T47D (cell line): ENCODE measurements at places on chromosomes 7 and 10.

DNA sequence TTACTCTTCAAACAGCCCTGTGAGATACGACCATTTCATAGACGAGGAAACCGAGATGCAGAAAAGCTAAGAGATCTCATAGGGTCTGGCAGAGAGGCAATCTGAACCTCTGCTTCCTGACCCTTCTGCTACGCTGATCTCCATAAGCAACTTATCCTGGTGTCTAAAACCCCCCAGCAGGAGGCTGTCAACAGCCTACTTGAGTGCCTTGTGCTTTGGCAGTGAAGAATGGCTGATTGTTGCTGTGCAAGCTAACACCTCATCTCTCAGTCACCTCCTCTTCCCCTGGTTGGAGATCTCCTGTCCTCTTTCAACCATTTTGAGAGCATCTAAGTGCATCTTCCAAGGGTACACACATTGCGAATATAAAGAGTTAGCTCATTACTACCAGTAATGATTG lies 86.2 kb downstream of the AOAH start:
- no peak for DNase-seq

DNA sequence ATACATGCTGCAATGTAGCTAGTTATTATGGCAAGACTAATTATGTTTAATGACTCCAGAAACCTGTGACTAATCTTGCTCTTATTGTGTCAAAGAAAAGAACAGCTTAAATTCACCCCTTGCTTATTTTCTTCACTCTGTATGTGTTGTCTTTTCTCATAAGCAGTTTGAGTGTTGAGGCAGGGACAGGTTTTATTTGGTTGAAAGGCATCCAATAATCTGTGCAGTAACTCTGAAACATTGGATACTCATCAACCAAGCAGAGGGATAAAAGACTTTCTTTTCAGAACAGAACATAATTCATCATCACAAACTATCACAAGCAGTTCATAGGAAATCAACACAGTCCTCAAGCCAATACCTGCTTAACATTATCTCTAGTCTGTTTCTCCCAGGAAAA lies 797.6 kb upstream of the MBL2 start:
- no peak for DNase-seq

GRCh38 chr10:32174349-32174893 lies 118.2 kb upstream of the KIF5B start:
- DNase-seq: no peak

DNA sequence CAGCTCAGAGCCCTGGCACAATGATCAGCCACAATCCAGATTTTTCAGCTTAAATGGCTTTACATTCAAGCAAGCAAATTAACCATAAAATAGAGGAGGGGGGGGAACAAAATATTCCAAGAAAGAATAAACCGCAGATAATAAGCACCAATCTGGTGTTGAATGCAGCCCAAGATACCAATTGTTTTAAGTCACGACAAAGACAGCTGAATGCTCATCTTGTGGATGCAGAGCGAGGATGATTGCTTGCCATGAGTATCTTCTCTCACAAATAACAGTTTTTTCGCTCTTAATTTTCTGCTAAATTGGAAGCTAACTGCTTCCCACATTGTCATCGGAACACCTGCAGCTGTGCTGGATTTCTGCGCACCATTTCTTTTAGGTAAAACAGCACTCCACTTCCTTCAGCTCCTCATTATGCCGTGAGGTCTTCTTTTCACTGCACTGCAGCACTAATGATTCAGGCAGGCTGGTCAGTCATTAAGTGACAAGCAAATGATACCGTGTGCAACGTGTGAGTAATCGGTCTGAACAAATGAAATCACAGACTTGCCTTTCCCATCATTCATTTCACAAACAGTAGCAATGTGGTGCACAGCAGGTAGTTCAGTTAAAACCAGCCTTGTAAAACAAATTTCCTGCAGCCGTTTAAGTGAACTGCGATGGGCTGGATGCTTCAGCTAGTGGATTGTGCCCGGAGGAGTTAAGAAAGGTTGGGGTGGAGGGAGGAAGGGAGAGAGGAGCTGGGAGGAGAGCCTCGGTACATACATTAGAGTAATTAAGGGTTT lies 106.4 kb upstream of the CDCA7L start:
- DNase-seq: no peak

DNA sequence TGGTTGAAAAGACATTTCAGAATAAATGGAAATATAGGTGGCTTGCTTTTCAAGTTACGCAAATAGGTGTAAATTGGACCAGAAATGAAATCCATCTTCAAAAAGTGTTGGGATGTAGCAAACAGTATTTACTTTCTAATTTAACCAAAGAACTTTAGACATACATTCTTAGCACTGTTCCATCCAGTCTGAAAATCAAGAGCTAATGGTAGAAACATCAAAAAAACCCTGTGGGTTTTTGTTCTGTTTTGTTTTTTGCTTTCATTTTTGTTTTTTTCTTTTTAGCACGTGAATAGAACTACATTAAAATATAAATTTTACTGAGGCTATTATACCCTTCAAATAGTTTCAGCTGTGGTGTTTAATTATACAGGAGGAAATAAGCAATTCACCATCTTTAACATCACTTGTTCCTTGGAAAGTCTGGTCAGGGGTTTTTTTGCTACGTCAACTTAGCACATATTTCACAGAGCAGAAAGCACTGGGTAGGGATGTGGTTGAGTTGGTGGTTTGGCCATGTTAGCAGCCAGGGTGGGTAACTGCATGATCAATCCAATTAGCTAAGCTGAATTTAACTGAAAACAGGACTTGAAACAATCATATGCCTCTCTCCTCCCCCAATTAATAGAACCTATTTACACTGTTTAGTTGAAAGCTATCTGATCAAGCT lies 275.4 kb upstream of the PFKP start:
- DNase-seq: no peak
